ENCODE measurements at places on chromosomes 1 and 21.

- no peak for DNase-seq
Observed at GRCh38 chr1:161209790-161210409, 5.2 kb upstream of the FCER1G start.

DNA sequence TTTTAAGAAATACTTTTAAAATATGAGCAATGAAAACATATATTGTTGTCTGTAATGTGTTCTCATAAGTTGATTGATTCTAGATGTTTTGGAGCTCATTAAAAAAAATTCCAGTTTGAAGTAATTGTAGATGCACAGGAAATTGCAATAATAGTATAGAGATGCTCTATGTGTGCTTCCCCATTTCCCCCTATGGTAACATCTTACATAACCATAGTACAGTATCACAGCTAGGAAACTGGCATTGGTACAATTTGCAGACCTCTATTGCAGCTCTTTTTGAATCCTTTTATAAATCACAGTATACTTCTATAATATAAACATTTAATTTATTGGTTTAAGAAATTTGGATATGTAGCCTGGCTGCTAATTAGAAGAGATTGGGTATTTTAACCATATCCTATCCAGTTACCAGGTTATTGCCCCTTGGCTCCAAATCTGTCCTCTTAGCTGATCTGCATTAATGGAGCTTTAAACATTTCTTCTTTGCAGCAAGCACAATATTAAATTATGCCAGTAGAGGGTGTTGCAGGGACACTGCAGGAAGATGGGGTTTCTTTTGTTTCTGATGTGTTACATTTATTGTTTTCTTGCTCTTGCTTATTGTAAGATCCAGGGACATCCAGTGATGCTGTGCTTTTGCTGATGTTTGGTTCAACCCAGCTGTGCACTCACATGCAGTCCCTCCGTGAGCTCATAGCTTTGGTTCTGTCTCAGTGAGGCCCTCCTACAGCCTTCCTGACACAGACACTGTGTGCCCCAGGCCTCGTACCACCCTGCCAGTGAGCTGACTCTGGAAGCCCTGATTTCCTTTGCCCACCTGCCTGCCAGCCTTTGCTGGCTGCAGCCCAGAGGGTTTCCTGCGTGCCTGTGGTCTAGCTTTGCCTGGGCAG is 103.3 kb downstream of the RABGAP1L start:
- DNase-seq, result peak; percentile 5

DNA sequence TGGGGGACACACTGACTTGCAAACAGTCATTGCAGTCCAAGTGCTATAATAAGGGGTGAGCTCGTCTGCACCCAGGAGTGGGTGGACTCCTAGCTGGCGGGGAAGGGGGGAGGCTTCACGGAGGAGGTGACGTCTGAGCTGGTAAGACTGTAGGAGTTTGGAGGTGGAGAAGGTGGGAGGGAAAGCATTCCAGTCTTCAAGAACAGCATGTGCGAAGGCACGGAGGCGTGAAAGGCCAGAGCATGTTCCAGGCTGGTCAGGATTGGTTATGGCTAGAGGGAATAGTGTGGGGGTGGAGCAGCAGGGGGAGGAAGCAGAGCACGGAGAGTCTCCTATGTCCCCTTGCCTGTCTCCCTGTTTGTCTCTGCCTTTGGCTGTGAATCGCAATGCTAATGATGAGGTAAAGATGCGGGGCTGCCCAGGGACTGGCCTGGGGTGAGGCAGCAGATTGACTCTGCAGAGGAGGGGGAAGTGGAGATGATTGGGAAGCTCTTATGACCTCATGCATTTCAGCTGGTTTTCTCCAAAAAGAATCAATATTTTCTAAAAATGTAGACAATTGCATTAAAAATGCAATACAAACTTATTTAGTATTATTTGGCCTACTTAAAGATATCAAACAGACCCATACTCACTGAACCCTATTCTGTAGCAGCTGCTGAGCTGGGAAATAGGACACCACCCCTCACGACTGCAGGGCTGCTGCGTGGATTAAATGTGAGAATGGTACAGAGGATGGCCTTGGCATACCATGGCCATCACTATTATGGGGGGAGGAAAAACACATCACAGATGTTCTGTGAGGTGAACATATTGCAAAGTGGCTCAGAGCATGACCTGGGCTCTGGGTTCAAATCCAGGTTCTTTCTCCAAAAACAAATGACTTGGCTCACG is 2.6 kb upstream of the ZNF436 start:
- no peak for DNase-seq

GRCh38 chr1:232014941-232015340 is 388.4 kb downstream of the DISC1 start:
- no peak for DNase-seq

DNA sequence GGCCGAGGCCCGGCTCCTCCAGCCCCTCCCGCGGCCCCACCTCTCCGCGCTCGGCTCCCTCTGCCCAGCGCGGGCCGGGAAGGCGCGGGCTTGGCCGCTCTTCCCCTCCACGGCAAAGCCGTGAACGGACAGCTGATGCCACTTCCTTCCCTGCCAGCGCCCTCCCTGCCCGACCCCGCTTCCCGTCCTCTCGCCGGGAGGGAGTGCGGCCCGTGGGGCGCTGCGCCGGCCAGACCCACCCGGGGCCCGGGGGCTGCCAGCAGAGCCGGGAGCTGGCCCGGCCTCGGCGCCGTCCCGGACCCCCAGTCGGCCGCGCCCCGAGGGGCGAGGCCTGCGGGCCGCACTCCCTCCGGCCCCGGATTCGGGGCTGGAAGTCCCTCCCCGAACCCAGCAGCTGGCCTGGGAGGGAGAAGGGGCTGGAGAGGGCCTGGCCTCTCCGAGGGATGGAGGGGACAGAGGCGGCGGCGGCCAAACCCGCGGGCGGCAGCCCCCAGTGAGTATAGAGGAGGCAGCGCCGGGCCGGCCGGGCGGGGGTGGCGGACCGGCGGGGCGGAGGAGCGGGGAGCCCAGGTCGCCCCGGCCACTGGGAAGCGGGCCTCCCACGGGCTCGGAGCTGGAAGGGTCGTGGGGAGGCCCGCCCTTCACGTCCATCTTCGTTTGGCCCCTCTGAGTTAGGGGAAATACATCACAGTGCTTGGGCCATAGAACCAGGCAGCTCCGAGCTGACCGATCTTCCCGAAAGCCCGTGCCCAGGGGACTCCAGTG is at the start of gene KIAA1614:
Gene KIAA1614, plus strand, starts transcription at position 97 of the 765 bp plus-strand sequence. Its CDS starts 347 bp downstream, at position 444.
- DNase-seq, result peak; percentile 29

GRCh38 chr21:28734522-28735175 is 258.0 kb downstream of the LTN1 start:
- no peak for DNase-seq

DNA sequence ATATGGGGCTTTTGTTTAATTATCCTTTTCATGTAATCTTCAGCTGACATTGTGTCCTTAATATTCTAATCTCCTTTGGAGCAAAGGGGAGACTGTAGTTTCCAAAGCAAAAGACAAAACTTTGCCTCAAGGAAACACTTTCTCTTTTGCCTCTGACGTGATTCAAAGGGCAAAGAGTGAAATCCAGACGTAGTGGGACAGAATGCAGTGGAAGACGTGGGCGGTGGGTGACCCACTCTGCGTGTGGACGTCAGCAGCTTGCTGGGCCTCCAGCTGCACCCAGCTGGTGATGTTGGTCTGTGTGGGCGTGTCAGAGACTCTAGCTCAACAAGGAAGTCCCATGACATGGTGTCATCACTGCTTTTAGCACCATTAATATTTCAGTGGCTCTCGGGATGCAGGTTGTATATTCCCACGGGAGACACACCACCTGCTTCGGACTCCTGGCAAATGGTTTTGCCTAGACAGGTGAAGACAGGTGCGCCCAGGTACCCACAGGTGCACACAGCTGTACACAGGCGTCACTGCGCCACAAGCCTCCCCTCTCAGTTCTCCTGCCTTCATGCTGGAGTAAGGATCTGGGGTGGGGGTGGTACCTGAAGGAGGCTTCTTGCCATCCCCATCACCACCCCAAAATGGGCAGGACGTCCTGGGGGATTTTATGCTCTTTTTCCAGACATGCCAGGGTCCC is 292.1 kb upstream of the VAMP3 start:
- DNase-seq, result no peak

GRCh38 chr1:220219136-220219442 is 53.2 kb downstream of the RAB3GAP2 start:
- DNase-seq, result no peak

GRCh38 chr1:47519971-47520370 is 82.1 kb downstream of the FOXD2 start:
- no peak for DNase-seq

GRCh38 chr1:31390071-31390470 is 17.2 kb upstream of the FABP3 start:
- DNase-seq, result no peak

DNA sequence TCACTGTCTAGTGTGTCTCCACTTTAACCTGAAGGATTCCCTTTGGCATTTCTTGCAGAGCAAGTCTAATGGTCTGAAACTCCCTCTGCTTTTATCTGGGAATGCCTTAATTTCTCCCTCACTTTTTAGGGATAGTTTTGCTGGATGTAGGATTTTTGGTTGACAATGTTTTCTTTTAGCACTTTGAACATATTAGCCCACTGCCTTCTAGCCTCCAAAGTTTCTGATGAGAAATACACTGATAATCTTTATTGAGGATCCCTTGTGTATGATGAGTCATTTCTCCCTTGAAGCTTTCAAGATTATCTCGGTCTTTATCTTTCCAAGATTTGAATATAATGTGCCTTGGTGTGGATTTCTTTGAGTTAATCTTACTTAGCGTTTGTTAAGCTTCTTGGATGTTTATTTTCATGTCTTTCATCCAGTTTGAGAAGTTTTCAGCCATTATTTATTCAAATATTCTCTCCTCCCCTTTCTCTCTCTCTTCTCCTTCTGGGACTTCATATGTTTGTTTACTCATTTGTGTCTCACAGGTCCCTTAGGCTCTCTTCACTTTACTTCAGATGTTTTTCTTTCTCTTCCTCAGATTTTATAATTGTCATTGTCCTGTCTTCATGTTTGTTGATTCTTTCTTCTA is 53.1 kb downstream of the STYXL2 start:
- no peak for DNase-seq
